ENCODE measurements at places on chromosomes 13 and 19. TPM values are rescaled to one million over a fixed set of nuclear protein-coding genes. Genes with fewer than 3 reads are reported as not detected.
A peak's percentile ranks its signal among the peaks of the same experiment; 100 is the strongest.

GRCh38 chr13:108409730-108410129 lies 140.2 kb downstream of the TNFSF13B start:
- DNase-seq, result no peak

The PBX4 gene
- 5.0 TPM for total RNA-seq

DNA sequence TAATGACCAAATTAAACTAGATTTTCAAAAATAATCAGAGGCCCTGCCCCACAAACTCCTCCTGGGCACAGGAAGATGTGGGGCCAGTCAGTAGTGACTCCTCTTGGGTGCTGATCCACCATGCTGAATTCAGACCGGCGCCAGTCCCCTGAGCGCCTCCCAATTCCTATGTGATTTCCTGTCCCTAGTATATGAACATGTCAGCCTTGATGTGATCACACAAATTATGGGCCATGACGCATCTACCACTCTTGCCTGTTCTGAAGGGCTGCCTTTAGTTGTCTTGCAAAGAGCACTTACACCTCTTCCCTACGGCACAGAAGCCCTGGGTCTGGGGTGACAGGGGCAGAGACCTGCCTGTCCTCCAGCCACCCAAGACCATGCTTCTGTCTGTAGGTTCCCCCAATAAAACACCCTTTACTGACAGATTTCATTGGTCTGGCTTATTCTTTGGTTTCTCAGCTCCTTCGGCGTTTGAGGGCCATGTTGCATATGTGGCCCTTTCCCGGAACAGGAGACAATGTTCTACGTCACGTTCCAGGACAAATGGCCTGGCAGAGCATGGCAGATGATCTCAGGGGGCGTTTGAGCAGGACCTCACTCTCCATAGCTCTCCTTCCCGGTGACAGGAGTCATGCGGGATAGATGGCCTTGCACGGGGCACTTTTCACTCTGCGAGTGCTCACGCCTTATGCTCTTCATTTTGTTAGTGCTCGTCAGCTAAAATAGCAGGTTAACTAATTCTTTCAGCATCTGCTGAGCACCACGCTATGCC lies 5.6 kb upstream of the ATP11A start:
- DNase-seq, result no peak

DNA sequence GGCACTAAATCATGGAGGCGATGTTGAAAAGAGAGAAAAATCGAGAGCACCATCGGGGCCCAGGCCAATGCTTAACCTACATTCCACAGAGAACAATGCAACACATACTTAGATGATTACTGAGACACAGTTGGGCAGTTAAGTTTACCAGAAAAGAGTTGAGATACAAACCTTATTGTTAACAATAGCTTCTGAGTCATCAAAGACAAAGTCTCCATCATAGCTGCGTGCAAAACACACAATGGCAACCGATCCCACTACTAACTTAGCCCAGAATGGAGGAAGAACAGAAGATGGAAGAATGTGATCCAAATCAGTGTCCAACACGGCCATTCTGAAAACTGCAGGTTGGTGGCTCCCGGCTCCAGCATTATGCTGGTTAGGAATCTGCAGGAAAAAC lies 6.2 kb downstream of the TMTC4 start:
- DNase-seq, result no peak

The ZNF230 gene
- 5.0 TPM for total RNA-seq

DNA sequence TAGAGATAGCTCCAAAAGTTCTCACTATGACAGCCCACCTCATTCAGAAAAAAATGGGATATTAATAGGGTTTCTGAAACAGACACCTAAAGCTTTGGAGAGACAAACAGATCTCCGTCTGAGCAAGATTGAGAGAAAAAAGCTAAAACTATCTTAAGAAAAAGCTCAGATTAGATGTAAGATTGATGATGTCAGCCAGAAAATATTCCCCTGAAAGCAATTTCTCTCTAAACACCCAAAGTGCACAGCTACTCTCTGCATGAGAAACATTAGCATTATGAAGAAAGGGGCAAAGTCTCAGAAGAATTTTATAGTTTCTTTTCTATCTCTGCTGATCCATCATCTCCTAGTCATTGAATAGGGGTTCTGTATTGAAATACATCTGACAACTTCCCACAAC lies 148.9 kb downstream of the ZNF737 start:
- DNase-seq, result no peak

DNA sequence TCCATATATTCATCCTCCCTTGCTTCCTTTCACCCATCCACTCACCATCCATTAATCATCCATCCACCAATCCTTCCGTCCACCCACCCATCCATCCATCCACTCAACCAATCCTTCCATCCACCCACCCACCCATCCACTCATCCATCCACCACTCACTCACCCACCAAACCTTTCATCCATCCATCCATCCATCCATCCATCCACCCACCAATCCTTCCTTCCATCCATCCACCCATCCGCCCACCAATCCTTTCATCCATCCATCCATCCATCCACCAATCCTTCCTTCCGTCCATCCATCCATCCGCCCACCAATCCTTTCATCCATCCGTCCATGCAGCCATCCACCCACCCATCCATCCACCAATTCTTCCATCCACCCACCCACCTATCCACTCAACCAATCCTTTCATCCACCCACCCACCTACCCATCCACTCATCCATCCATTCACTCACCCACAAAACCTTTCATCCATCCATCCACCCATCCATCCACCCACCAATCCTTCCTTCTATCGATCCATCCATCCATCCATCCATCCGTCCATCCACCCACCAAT lies 3.0 kb downstream of the SBK3 start:
- DNase-seq, result no peak

DNA sequence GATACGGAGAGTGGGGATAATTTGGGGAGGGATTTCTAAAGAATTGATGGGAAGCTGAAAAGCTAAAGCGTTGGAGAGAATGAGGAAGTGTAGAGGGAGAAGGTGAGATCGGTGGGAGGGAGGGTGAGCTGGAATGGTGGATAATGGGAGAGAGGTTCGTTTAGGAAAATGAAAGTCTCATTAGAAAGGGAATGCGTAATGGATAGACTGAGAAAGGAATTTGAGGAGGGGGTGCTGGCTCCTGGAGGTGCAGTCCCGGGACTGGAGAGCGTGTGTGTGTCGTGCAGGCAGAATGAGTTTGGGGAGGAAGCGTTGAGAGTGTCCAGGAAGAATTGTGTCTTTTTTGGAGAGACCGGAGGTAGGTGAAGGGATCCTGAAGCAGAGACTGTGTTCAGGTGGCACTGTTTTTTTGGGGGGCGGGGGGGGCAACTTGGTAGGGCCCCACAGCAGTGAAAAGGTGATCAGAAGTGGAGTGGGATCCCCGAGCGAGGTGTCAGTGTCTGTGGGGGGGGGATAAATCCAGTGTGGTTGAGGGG lies 1.4 kb downstream of the ACTN4 start:
- no peak for DNase-seq

The NLRP4 gene
- total RNA-seq, result not detected

The RYR1 gene
- total RNA-seq, result 21.1 TPM

The PTH2 gene
- not detected for total RNA-seq

DNA sequence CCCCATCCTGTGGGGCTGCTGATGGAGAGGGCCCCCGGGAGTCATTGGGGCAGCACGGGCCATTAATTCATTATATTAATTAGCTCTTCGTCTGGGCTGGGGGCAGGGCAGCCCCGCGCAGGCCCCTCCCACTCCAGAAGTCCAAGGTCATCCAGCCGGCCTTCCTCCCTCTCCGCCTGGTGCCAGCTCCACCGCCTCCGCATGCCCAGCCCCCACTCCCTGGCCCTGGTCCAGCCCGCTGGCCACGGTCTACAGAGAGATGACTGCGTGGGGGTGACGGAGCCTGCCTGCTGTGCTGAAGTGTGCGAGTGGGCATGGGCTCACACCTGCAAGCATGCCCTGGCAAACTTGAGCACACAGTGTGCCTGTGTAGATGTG lies 8.8 kb downstream of the IGLON5 start:
- no peak for DNase-seq

GRCh38 chr13:109151255-109151654 lies 521.8 kb downstream of the MYO16 start:
- no peak for DNase-seq

The XPO4 gene
- total RNA-seq, result 23.0 TPM

The ONECUT3 gene
- not detected for total RNA-seq

- no peak for DNase-seq
Measured at GRCh38 chr13:44763615-44764301, 187.6 kb upstream of the TSC22D1 start.

The PLK5 gene
- total RNA-seq, result 0.10 TPM

DNA sequence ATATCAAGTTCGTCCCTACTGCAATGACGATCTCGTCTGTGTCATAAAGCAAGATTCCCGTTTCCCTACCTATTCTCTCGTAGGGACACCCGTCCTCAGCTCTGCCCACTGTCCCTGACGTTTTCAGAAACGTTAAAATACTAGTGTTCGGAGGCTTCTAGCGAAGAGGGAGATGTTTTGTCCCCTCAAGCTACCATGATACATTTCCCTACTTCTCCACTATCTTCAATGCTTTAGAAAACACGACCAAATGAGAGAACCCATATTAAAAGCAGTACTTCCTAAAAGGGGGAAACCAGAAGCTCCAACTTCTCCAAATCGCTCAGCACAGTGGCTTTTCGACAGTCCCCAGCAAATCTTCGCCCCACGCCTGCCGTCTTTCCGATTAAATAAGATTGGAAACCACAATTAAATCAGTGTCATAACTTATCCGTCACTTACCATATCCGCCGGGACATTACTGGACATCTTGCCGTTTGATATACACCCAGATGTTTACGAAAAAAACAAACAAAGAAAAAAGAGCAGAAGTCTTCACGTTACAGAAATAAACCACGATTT lies 1.3 kb downstream of the UBL3 start:
- peak; percentile 43 for DNase-seq

- no peak for DNase-seq
Measured at GRCh38 chr13:114071410-114071809, 61.0 kb downstream of the RASA3 start.

GRCh38 chr19:53041366-53041765 lies 3.2 kb upstream of the ERVV-2 start:
- no peak for DNase-seq

GRCh38 chr19:39913682-39914333 lies 20.6 kb downstream of the FCGBP start:
- no peak for DNase-seq

DNA sequence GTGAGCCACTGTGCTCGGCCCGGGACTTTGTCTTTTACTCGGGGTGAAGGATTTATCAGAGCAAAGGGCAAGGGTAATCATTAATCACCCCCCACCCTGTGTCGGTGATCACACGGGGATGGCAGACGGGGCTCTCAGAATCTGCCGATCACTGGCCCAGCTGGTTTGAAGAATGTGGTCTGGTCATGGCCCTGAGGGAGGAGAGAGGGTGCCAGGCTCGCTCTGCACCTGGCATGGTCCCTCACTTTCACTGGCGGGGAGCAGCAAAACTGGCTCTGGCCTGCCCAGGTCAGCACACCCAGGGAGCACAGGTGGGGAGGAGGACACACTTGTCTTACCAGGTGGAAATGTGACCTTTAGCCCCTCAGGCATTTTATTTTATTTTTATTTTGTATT lies 10.2 kb downstream of the REEP6 start:
- no peak for DNase-seq

DNA sequence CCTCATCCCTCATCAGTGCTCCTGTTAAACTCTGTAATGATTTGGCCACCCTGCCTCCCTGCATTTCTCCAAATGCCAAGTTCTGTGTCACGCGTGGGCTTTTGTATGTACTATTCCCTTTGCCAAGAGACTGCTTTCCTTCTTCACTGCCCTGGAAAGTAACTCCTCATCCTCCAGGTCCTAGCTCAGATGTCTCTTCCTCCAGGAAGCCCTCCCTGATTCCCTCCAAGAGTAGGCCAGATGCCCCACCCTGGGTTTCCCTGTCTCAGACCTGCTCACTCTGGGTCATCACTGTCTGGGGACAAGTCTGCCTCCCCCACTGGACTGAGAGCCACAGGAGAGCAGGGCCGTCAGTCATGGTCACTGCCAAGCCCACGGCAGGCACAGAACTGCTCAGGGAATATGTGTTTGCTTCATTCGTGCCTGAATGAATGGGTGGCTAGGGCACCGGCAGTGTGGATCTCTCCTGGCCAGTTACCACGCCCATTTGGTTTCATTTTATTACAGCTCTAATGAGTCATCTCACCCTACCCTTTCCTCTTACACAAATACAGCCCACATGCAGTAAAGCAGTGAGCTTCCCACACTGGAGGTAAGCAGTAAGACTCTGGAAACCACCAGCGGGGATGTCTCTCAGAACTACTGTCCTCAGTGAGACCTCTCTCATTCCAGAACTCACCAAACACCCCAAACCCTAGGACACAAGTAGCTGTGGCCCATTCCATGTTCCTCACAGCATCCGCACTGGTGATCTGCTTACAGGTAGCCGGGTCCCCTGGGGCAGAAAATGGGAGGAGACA lies 12.1 kb upstream of the GPR4 start:
- no peak for DNase-seq

DNA sequence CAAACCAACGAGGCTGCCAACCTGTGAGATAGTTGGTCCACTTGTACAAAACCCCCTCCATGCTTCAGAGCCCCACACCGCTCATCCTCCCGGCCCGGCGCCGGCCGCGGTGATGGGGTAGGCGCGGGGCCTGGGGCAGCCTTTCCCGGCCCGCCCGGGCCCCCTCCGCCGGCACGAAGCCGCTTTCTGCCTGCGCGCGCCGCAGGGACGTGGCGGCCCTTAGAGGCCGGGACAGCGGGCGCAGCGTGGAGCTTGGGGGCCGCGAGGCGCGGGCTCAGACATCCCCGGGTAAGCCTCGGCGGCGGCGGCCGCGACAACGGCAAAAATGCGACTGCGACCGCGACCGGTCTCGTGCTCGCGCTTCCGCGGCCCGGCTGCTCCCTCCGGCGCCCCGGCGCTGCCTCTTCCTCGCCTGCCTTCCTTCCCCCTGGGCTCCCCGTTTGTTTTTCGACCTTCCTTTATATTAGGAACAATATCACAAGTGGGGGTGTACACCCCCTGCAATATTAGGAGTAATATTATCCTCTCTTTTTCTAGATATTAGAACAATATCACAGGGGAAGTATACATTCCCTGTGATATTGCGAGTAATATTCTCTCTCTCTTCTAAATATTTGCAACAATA lies 53.9 kb upstream of the CEACAM21 start:
- no peak for DNase-seq

The OLFM2 gene
- total RNA-seq, result 80.5 TPM

DNA sequence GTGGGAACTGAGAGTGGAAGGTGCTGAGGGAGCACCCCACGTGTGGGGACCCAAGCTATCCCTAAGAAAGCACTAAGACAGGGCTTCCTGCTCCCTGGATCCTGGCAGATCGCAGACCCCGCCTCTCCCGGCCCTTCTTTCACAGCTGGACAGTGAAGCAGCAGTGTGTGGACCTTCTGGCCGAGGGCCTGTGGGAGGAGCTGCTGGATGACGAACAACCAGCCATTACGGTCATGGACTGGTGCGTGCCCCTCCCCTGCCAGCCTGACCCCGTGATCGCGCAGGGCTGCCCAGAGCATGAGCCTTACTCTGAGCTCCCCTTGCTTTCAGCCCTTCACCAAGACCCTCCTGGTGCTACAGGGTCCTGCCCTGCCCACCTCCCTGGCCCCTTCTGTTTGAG lies 2.3 kb downstream of the NCCRP1 start:
- no peak for DNase-seq

The ZNF709 gene
- total RNA-seq, result 10.3 TPM

DNA sequence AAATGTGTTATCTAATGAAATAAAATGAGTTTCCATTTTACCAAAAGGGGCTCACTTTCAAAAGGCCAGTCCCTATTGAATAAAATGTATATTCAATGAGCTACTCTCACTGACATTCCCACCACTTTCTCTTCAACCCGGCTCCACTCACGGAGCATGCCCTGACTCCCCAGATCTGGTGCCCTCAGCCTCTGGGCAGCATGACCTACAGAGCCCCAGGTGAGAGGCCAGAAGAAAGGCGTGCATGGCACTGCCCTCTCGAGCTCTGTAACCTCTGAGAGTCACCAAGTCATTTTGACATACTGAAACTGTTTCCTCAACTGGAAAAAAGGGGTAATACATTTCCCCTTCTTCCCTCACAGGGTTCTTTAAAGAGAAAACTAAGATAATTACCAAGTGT lies 25.2 kb upstream of the SIAH3 start:
- no peak for DNase-seq

All from skin of body (tissue), 3 donors.